HT1080 (cell line): ENCODE measurements at places on chromosomes 3 and 15. TPM values are rescaled to one million over a fixed set of nuclear protein-coding genes. Genes with fewer than 3 reads are reported as not detected.

Gene SLC27A2
- not detected in 2 replicates for total RNA-seq

Gene ARHGEF26
- total RNA-seq = 5.3 and 6.2 TPM in 2 replicates

Gene GPR171
- not detected in 2 replicates for total RNA-seq

Gene HRH1
- total RNA-seq = 16.1 and 16.7 TPM in 2 replicates

DNA sequence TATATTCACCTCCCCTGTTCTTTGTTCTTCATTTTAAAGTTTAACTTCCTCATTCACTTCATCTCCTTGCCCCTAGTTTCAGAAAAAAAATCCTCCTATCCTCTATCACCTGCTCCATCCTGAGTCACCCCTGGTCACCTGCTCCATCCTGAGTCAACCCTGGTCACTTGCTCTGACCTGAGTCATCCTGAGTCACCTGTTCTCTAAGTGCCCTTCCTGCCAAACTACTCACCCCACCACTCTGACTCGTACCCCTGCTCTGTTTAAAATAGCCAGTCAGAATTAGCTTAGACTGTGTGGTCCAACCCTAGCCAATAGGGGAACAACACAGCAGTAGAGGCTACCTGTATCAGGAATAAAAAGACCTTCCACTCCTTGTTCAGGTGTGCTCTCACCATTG lies 716.9 kb downstream of the ZBBX start:
- DNase-seq = peak; percentile 98

- DNase-seq = no peak
Measured at GRCh38 chr3:35070088-35070487, 569.2 kb upstream of the ARPP21 start.

- no peak for DNase-seq
Measured at GRCh38 chr3:57816471-57817095, 60.5 kb downstream of the SLMAP start.

DNA sequence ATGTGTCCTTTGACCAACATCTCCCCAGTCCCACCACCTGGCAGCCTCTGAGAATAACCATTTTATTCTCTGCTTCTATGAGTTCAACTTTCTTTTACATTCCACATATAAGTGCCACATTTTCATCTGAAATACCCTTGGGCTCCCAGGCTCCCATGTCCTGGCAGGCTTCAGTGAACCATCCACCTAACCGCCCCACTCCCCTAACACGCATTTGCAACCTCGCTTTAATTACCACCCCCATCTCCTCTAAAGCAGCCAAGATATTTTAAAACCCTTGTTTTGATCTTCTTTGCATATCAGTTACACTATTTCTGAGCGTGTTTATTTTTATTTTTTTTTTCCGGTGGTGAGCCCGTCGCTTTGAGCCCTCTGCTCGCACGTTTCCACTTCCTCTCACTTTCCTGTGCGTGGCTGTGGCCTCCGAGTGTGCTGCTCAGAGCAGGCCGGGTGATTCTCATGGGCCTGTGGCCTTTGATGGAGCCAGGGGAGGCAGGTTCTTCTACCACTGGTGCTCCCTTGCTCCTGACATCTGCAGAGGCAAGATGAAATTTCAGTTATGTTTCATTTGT lies 195.4 kb upstream of the LPP start:
- no peak for DNase-seq

- no peak for DNase-seq
Measured at GRCh38 chr15:40650479-40650878, 44.5 kb upstream of the RAD51 start.
